ENCODE measurements at places on chromosomes 3 and 15.
A peak's percentile ranks its signal among the peaks of the same experiment; 100 is the strongest.

DNA sequence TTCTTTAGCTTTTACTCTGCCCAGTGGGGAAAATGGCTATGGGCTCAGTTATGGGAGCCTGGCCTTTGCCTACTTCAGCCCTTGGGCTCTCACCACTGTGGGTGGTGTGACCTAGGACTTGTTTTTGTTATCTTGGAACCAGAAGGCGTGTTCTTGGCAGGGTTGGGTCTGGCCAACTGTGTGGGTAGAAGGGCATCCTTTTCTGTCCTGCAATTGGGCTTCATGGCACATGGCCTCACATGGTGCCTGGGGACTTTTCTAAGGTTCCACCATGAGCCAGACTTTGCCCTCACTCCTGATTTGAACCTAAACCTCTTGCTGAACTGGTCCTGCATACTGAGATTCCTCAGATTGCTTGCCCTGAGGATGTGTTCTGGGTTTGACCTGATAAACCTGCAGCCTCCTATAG is 1.7 kb downstream of the GLYCTK start:
- DNase-seq: no peak

DNA sequence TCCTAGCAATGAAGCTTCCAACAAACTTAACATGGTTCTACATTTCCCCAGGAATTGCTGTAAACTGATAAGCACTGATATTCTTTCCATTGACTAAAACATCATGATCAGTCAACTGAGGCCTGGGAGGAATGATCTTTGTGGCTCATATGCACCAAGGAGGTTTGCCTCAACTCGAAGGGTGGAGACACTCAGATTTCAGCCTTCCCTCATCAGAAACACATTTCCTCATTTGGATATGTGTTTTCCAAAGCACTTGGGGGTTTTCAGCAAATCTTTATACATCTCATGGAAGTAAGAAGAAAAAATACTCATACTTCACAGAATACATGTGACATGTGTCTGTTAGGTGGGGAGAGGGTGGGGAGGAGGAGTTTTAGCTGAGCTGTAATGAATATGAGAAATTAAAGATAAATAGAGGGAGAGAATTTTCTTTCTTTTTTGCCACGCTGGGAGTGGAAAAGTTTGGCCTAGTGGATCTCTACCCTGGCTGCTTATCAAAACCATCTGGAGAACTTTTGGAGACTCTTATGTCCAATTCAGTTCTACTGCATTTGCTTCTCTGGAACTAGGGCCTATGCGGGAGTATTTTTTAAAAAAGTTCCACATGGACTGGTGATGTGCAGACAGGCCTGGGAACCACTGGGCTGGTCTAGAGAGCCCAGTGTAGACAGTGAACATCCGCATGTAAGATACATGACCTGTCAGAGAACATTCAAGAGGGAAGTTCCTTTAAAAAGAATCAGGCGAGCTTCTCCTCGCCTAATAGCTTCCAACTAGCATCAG is 301.0 kb upstream of the ICE2 start:
- no peak for DNase-seq

DNA sequence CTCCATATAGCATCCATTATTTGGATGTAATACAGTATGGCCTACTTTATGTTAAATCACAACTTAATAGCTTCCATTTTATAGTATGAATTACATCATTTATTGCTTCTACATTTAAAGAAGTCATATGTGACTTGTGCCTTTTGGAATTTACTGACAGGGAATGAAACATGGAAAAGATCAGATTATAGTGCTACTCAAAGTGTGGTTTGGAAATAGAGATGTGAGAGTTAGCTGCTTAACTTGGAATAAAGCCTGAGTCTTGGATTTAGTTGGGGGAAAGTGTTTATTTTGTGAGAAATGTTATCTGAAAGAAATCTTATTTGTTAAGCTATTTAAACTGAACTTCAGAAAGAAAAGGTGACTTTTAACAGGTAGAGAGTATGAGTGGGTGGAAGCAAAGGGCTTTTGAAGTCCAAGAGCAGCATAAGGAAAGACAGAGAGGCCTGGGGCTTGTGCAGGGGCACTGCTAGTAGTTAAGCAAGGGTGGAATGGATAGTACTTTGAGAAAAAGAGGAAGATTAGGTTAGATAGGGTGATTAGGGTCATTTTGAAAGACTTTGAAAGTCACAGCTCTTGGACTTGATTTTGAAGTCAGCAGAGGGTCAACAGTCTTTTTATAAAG is 60.5 kb downstream of the SLMAP start:
- DNase-seq: no peak

GRCh38 chr3:73024836-73025235 is 28.2 kb downstream of the PPP4R2 start:
- DNase-seq: no peak

- no peak for DNase-seq
These were observed 5.5 kb downstream of the PLD1 start for GRCh38 chr3:171804618-171805389.

DNA sequence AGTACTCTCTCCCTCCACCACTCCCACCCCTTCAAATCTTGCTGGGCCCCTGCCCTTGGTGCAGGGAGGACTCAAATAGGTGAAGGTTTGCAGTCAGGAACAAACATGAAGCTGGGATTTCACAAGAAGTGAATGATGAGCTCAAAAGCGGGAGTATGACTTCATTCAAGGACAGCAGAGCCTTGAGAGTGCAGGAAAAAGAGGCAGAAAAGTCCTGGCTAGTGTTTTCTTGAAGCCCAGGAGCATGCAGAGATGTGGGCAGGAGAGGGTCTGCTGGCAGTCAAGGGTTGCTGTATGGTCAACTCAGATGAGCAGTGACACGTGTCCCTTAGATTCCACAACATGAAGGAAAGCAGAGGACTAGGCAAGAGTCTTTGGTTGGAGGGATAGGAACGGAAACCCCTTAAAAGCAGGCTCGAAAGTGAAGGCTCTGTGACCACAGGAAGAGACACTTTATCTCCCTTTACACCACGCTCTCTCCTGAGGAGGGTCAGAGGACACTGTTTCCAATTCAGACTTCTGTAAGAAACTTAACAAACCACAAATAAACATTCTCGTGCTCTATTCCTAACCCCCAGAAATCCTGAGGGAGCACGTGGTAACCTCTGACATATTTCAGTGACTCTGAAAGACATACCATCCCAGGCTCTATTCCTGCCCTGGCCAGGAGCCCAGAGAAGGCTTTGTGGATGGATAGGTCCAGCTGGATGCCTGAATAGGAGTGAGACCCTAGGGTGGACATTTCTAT is 168.0 kb upstream of the NDN start:
- DNase-seq: no peak

DNA sequence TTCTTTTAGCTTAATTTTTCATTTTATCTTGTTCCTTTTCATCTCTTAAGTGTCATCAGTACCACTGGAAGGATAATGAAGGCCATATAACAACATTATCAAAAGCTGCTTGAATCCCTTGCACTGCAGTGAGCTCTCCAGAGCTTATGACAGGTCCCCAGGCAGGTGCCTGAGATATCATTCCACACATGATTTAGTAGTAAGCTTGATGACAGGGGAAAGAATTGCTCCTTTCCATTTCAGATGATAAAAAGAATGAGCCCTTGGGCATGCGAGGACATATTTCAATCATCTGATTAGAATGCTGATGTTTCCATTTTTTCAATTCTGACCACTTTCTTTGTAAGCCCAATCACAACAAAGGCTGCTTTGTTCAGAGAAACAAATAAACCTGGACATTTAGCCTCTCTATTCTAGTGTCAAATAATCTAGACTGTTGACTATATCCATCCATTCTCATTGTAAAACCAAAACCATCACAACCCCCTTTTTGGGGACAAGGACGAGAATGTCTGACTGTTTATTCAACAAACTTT is 567.8 kb downstream of the IGSF11 start:
- no peak for DNase-seq

DNA sequence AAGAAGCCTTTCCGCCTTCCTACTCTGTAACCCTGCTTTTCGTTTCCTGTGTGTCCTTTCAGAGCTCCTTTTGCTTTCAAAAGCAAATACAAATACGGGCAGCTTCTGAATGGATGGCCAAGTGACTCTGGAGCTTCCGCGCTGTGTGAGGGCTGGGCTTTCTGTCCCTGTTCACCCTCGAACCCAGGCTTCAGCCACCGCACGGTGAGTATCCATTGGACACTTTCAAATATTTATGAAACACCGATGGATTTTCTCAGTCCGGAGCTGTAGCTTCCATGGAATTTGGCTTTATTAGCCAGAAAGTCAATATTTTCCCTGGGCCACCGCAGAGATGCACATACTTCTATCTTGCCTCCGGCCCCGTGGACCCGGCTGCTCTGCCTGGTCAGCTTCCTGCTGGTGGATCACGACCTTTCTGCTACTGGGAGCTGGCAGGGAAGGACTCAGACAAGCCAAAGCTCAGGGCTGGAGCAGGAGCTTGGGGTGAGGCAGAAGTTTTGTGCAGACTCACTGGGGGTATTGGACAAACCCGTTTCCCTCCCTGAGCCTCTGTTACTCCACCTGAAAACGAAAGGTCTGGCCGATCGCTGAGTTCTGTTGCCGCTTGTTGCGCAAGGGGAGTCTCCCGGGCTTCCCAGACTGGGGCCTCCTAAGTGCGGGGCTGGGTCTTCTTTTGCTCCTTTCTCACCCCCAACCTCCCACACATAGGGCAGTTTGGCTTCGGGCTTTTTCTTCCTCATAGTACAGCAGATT is 63.6 kb downstream of the LINGO1 start:
- DNase-seq: no peak

DNA sequence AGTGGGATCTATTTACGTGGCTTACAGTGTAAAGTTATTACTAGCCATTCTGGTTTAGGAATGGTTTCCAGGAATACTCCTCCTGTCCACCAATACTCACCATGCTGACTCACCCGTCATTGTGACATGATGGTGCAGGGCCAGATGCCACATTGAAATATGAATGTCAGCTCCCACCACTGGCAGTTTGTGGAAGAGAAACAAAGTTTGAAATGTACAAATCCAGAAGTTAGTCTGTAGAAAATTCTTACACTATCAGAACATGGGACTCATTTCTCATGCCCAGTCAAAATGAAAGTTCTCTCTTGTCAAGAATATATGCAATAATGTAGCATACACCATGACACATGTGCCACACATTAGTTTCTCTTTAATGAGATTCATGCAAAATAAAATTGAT is 14.4 kb upstream of the TSPAN3 start:
- no peak for DNase-seq

GRCh38 chr15:83714939-83715628 is 61.2 kb downstream of the ADAMTSL3 start:
- no peak for DNase-seq

- DNase-seq: no peak
These were observed 15.6 kb downstream of the EEFSEC start for GRCh38 chr3:128168836-128169235.

DNA sequence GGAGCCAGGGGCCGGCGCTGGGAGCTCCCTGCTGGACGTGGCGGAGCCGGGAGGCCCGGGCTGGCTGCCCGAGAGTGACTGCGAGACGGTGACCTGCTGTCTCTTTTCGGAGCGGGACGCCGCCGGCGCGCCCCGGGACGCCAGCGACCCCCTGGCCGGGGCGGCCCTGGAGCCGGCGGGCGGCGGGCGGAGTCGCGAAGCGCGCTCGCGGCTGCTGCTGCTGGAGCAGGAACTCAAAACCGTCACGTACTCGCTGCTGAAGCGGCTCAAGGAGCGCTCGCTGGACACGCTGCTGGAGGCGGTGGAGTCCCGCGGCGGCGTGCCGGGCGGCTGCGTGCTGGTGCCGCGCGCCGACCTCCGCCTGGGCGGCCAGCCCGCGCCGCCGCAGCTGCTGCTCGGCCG is 1.5 kb downstream of the SMAD6 start:
- peak; percentile 36 for DNase-seq

DNA sequence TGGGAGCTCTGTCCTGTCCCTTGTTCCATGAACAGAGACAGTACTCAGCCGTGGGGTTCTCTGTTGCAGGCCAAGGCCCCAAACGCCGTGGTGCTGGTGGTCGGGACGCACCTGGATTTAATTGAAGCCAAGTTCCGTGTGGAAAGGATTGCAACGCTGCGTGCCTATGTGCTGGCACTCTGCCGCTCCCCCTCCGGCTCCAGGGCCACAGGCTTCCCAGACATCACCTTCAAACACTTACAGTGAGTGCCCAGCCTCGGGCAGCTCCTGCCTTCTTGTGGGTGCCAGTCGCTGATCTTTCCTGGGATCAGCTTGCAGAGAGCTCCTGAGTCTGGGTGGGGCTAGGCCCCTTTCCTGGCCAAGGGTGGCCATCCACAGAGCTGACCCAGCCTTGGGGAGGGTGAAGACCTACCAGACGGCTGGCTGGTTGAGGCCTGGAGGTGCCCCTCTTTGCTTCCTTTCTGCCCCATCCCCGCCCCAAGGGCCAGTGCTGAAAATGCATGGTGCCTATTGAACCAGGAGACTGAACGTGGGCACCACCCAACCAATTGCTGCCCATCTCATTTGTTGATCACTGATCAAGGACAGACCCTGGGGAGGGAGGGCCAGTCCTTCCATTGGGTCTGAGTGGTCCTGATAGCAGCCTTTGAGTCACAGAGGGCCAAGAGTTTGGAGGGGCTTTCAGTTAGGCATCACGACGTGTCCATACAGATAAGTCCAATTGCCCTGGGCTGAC is 106.9 kb downstream of the LRRK1 start:
- DNase-seq: no peak
